ENCODE measurements at places on chromosomes 13 and 19. TPM values are rescaled to one million over a fixed set of nuclear protein-coding genes. Genes with fewer than 3 reads are reported as not detected.

DNA sequence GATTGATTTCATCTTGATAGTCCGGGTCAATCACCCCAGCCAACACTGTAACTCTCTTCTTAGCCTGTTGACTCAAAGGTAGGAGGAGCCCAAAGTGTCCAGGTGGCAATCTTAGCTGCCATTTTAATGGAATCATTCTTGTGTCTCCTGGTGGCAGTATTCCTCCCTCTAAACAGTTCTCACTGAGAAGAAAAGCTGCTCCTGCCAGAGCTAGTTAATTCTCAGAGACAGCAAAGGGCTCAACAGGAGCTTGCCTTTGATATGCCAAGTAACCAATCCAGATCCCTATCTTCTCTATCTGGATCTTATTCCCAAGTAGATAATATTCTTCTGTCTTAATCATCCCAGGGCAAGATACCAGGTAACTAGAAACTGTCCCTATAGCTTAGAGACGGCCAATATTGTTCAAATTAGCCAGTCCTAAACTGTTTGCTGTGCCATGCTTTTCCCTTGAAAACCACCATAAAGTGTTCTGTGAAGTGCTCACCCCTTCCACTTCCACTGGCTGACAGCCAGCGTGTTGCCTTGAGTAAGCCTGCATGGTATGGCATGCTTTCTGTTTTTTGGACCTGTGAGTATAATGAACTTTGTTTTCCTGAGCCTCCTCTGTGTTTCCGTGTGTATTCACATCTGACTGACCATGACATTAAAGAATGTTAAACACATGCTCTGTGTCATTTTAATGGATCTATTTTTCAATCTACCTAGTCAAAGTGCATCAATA, 463.7 kb upstream of the SLITRK5 start:
- no peaks in the 10 kb centered on the region for H3K27me3 ChIP-seq
- H3K4me3 ChIP-seq: no peak overlapping the region

- peaks cover 4% of the 10 kb centered on the region for H3K27me3 ChIP-seq
- H3K4me3 ChIP-seq: no peak overlapping the region
- no peaks in the 10 kb centered on the region for H3K36me3 ChIP-seq
- H3K4me1 ChIP-seq: no peaks in the 10 kb centered on the region
- no peak overlapping the region for H3K27ac ChIP-seq
- DNase-seq: no peak
Measured at GRCh38 chr13:50842251-50842989, 1.1 kb downstream of the DLEU7 start.

- H3K4me3 ChIP-seq: no peak overlapping the region
- H3K27ac ChIP-seq: no peak overlapping the region
- DNase-seq: no peak
- H3K27me3 ChIP-seq: no peaks in the 10 kb centered on the region
Measured at GRCh38 chr19:40315812-40316470, 30.8 kb upstream of the AKT2 start.

GRCh38 chr13:32309312-32310133, 5.6 kb downstream of the ZAR1L start:
- H3K27me3 ChIP-seq: no peaks in the 10 kb centered on the region
- peak; percentile 62 for DNase-seq
- peak overlapping the region; percentile 40 for H3K4me3 ChIP-seq
- no peak overlapping the region for H3K27ac ChIP-seq
- no peaks in the 10 kb centered on the region for H3K4me1 ChIP-seq

DNA sequence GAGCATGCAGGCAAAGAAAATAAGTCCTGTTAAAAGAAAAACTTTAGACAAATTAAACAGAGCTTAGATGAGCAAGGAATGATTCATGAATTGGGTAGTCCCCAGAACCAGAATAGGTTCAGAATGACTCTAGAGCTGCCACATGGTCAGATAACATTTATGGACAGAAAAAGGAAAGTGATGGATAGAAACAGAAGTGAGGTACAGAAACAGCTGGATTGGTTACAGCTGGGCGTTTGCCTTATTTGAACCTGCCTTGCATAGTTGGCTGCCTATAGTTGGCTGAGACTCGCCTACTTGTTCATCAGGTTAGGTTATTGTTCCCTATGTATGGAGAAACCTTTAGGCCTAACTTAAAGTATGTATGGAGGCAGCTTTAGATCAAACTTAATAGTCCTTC, 35.4 kb downstream of the WDFY2 start:
- H3K27ac ChIP-seq: no peak overlapping the region
- DNase-seq: no peak
- H3K4me3 ChIP-seq: no peak overlapping the region

Gene ADGRE3
- total RNA-seq: 0.32 TPM

Gene PNMA8A
- not detected for total RNA-seq

DNA sequence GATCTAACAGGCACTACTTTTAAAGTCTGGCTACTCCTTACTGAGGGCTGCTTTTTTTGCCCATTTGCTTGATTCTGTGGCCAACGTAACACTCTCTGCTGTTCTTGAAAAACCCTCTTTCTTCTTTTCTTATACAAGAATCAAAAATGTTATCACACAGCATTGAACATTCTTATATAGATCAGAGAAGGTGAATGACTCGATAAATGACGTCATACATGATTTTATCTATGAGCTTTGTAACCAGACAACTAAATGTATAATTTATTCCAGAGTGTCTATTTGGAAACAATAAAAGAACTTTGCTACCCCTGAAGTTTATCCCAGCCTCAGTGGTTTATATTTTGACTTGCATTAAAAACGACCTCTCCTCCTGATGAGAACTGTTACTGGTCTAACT, 12.4 kb downstream of the RFX2 start:
- H3K4me3 ChIP-seq: no peak overlapping the region
- H3K27ac ChIP-seq: no peak overlapping the region
- H3K36me3 ChIP-seq: no peaks in the 10 kb centered on the region
- no peak for DNase-seq

- H3K27ac ChIP-seq: no peak overlapping the region
- H3K36me3 ChIP-seq: no peaks in the 10 kb centered on the region
- no peak for DNase-seq
Measured at GRCh38 chr19:5352229-5352763, 11.7 kb upstream of the PTPRS start.

DNA sequence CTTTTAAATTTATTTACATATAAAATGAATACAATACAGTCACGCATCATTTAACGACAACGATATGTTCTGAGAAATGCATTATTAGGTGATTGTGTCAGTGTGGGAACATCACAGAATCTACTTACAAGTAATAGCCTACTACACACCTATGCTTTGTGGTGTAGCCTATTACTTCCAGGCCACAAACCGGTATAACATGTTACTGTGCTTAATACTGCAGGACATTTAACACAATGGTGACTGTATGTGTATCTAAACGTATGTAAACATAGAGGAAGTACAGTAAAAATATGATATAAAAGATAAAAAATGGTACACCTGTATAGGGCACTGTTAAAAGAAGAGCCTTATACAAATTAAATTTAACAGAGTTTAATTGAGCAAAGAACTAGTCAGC, 62.4 kb upstream of the KLHL1 start:
- H3K4me1 ChIP-seq: no peaks in the 10 kb centered on the region
- no peak overlapping the region for H3K4me3 ChIP-seq
- H3K36me3 ChIP-seq: no peaks in the 10 kb centered on the region
- H3K27me3 ChIP-seq: no peaks in the 10 kb centered on the region
- H3K27ac ChIP-seq: no peak overlapping the region

DNA sequence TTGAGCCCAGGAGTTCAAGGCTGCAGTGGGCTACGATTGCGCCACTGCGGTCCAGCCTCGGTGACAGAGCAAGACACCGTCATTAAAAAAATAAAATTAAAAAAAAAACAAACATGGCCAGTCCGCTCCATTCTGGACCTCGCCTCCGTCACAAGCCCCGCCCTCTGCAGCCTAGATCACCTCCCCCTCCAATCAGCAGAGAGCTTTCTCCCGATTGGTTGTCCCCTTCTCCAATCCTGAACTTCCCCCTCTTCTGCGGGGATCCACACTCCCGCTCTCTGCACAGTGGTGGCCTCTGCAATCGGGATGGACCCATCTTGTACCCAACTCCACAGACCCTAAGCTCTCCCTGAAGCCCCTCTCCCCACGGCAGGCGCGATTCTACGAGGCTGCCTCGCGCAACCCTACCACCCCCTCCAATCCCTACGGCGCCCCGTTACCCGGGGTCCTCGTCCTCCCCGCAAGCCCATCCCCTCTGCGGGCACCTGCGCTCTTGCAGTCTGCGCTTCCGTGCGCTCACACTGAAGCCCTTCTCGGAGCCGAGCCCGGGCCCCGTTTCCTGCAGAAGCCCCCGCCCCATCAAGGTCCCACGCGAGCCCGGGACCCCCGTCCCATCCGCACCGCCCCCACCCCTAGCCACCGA, 540 bp downstream of the TMEM160 start:
- H3K27ac ChIP-seq: peak overlapping the region; percentile 9
- no peaks in the 10 kb centered on the region for H3K36me3 ChIP-seq
- no peaks in the 10 kb centered on the region for H3K27me3 ChIP-seq
- DNase-seq: peak; percentile 78
- no peaks in the 10 kb centered on the region for H3K4me1 ChIP-seq
- peak overlapping the region; percentile 90 for H3K4me3 ChIP-seq

GRCh38 chr13:107395927-107396662, 819.2 kb downstream of the LIG4 start:
- H3K4me1 ChIP-seq: no peaks in the 10 kb centered on the region
- DNase-seq: no peak
- no peaks in the 10 kb centered on the region for H3K27me3 ChIP-seq
- H3K36me3 ChIP-seq: no peaks in the 10 kb centered on the region

Gene ANKLE1
- 0.12 TPM for total RNA-seq

Gene TNNI3
- 0.62 TPM for total RNA-seq

- no peaks in the 10 kb centered on the region for H3K4me1 ChIP-seq
- DNase-seq: no peak
- H3K4me3 ChIP-seq: no peak overlapping the region
- no peak overlapping the region for H3K27ac ChIP-seq
- no peaks in the 10 kb centered on the region for H3K27me3 ChIP-seq
- H3K36me3 ChIP-seq: no peaks in the 10 kb centered on the region
Measured at GRCh38 chr13:35179494-35179893, 237.4 kb downstream of the NBEA start.

DNA sequence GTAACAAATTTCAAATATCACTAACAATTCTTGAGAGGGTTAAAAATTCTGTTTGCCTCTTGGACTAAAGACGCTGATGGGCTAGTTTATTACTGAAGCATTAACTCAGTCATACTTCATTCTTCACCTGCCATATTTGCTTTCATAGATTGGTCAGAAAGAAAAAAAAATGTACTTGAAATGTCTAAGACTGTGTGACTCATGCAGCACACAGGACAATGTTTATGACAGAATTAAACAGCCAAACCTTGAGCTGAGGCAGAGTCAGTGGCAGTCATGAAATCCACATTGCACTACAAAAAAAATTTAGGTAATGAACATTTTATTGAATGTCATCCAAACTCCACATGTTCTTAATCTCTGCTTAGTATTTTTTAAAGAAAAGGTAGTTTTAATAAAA, 135.6 kb downstream of the PRR20E start:
- no peaks in the 10 kb centered on the region for H3K36me3 ChIP-seq
- DNase-seq: no peak
- H3K27me3 ChIP-seq: no peaks in the 10 kb centered on the region

Gene OR7D2
- not detected for total RNA-seq

DNA sequence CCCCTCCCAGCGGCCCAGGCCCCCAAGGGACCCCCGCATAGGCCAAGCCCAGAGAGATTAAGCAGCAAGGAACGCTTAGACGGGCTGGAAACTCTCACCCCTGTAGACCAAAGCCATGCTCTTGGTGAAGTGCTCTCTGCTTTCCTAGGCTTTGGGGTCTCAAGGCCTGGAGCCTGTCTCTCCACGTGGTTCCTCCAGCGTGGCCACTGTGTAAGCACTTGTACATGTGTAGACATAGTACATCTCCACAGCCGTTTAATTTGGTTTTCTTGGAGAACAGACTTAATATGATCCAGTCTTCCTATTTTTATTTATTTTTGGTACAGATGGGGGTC, 1.1 kb downstream of the NUDT19 start:
- H3K36me3 ChIP-seq: no peaks in the 10 kb centered on the region
- peak overlapping the region; percentile 80 for H3K27ac ChIP-seq

DNA sequence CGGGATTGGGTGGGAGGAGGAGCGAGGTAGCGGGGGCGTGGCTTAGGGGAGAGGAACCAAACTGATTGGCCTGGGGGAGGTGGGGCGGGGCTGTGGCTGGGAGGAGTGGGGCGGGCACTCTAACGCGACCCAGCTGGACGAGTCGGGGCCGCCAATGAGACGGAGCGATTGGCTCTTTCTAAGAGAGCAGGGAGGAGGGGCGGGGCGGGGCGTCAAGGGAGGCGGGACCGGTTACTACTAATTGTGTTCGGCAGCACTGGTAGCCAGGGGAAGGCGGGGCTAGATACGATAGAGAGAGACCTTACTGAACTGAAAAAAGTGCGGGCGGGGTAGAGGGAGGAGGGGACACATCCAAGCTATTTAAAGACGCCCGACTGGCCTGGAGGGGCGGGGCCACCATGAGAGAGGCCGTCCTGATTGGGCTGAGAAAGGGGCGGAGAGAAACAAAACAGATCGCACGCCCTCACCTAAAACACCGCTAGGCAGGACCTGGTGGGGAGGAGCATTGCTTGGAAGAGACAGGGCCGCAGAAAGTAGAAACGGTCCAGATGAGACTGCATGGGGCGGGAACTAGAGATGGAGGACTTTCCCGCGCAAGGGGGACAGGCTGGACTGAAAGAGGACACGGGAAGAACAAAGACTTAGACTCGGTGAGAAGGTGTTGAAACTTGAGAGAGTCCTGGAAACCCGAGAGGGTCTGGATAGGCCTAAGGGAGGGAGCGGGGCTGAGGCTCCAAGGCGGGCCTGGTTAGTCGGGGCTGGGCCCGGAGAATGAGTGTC, at the start of gene KCNC3:
Gene KCNC3 (minus strand): TSS at position 232 of the 780 bp plus-strand sequence. CDS start 295 bp downstream, outside the sequence.
- H3K4me3 ChIP-seq: peak within 1 kb of the TSS; percentile 52
- H3K36me3 ChIP-seq: no peaks in the 10 kb centered on the region
- H3K27ac ChIP-seq: no peak within 1 kb of the TSS
- peak; percentile 100 for DNase-seq

Gene LILRA1
- total RNA-seq: 1.1 TPM

Gene SPRED3
- 0.31 TPM for total RNA-seq

- H3K27me3 ChIP-seq: no peaks in the 10 kb centered on the region
- no peaks in the 10 kb centered on the region for H3K4me1 ChIP-seq
- no peak for DNase-seq
- H3K4me3 ChIP-seq: no peak overlapping the region
- no peaks in the 10 kb centered on the region for H3K36me3 ChIP-seq
Measured at GRCh38 chr13:23488442-23488841, 54.9 kb upstream of the SACS start.
